ENCODE measurements at places on chromosomes 16 and 17.

GRCh38 chr16:3115003-3115402 is 2.6 kb downstream of the ZNF205 start:
- ATAC-seq: no peak

GRCh38 chr17:2898255-2898926 is 102.2 kb downstream of the RAP1GAP2 start:
- no peak for ATAC-seq

- ATAC-seq: peak; percentile 55
These were observed 32.7 kb downstream of the RHBDL3 start for GRCh38 chr17:32298298-32298697.

- ATAC-seq: no peak
These were observed 82.0 kb downstream of the ENGASE start for GRCh38 chr17:79156463-79157095.

- ATAC-seq: no peak
These were observed 1.9 kb upstream of the SNN start for GRCh38 chr16:11666103-11667055.

GRCh38 chr16:2473999-2474876 is 689 bp upstream of the TBC1D24 start:
- ATAC-seq: peak; percentile 60

- ATAC-seq: no peak
These were observed 9.6 kb downstream of the ZNF213 start for GRCh38 chr16:3144321-3144983.

DNA sequence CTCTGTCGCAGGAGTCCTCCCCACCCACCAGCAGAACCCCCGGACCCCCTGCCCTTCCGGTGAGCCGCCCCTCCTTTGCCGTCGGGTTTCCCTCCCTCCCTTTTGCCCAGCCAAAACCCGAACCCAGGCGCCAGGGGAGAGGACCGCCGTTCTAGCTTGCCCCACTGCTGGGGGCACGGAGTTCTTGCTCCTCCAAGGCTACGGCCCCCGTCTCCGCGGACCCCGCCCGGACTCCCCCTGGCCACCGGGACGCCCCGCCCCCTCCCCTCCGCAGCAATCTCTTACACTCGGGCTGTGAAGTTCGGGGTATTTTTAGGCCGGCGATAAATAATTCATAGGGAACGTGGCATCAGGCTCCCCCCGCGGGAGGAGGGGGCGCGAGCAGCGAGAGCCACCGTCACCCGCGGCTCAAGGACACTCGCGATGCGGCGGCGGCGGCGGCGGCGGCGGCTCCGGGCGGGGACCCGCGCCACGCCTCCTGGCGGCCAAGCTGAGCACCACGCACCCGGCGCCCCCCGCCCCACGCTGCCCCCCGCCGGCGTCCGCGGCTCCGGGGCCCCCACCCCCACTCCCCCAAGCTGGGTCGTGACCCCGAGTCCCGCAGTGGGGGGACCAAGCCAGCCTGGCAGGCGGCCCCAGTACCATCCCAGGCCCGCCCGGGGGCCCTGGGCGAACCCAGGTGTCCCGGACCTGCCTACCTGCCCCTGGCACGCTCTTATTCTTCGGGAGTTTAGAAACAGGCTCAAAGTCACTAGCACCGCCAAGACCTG is at the start of gene GRIN2C:
TSS of gene GRIN2C (minus strand) at position 427 of the 770 bp plus-strand sequence. CDS start 4,793 bp downstream, outside the sequence.
- ATAC-seq: no peak

DNA sequence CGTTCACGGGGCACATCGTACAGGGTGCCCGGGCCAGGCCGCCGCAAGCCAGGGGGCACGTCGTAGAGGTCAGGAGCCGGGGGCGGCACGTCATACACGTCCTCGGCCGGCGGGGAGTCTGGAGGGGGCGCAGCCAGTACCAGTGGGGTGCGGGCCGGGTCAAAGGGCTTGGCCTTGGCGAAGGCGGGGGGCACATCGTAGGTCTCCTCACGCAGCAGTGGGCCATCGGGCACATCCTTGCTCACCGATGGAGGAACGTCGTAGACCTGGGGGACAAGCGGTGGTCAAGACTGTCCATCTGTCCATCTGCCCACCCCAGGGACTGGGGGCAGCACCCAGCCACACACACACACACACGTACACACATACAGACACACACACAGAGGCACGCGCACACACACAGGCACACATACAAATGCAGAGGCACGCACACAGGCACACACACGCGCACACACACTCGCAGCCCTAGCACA is 15.7 kb downstream of the BCAR1 start:
- no peak for ATAC-seq

DNA sequence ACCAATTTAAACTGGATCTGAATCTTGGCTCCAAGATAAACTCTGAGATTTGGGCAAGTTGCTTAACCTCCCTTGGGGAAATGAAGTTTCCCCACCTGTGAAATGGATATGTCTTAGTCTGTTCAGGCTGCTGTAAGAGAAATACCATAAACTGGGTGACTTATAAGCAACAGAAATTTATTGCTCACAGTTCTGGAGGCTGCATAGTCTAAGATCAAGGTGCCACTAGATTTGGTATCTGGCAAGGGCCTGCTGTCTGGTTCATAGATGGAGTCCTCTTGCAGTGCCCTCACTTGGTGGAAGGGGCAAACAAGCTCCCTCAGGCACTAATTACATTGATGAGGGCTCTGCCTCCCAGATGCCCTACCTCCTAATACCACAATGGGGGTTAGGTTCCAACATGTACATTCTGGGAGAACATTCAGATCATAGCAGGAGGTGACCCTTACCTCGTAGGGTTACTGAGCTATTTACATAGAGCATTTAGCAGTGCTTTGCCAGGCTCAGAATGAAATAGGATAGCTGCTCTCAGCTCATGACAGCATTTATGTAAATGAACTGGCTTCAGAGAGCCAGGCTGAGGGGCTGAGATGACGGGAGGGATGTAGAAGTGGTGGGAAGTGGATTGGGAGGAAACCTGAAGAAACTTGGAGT is 83.9 kb downstream of the SPECC1 start:
- no peak for ATAC-seq

GRCh38 chr17:80792373-80792781 is 199.3 kb upstream of the CHMP6 start:
- ATAC-seq: no peak

GRCh38 chr17:70624211-70624610 is 454.9 kb downstream of the KCNJ2 start:
- ATAC-seq: no peak

DNA sequence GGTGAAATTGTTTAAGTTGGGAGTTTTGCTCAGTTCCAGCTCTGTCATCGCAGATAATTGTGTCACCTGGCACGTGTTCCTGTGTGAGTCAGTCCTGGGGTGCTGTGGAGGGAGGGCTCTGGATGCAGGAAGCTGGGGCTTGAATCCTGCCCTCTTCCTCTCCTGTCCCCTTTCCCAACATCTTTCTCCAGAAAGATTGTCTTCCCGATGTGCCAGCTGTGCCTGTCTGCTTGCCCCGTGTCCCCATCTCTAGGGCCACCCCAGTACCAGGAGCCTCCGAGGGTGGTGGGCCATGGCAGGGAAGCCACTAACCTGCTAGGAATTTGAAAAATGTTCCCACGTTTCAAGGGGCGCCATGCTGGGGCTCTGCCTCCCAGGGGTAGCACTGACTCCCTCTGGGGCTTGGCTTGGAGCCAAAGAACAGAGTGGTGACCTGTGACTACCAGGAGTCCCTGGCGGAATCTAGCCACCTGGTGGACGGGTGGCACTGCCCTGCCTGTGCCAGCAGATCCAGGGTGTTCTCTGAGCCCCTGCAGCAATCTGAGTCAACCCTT is 198.1 kb downstream of the ENGASE start:
- no peak for ATAC-seq

GRCh38 chr16:23771027-23771426 is 16.2 kb downstream of the CHP2 start:
- ATAC-seq: no peak

GRCh38 chr16:55021595-55022475 is 91.2 kb downstream of the IRX5 start:
- no peak for ATAC-seq

DNA sequence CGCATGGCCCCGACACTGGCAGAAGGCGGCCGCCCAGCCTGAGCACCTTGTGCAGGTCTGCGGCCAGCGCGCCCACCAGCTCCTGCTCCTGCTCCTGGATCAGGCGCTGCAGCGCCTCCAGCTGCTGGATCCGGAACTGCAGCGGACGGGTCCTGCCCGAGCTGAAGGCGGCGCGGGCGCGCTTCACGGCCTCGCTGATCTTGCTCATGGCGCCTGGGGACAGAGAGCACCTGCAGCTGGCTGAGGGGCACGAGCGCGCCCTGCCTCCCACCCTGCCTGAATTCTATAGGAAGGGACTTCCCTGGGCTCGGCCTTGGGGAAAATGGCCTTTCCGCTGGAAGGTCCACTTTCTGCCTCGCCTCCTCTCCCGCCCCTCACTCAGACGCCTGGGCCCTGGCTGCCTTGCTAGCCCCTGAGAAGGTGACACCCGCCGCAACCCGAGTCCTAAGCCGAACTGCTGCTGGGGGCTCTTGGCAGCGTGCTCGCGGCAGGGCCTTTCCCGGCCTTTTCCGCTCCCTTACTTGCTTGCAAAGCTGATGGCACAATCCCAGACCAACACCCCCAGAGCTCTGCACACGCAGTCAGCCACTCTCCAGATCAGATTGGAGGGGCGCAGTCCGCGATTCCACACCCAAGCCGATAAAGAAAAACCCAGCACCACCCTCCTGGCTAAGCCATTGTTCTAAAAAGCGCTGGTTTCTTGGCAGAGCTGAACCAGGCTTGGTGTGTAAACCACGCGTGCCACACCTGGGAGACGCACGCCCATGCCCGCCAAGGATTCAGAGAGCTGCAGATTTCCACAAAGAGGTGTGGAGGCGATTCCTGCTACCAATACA is 3.0 kb downstream of the ALDH3A1 start:
- ATAC-seq: peak; percentile 92

DNA sequence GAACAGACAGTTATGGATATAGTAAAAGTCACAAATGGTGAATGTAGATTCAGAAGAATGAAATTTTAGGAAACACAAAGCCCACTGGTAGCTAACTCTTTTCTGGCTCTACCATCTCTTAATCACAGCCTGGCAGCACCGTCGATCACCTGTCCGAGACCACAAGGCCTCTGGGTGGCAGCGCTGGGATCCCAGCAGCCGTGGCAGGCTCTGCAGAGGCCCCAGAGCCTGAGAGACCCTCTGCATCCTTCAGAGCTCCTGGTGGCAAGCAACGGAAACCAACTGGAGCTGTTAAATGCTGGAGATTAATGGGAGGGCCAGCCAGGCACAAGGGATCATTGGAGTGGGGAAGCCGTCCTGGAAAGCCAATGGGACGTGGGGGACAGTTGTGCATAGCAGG is 26.3 kb downstream of the LAT start:
- no peak for ATAC-seq

- peak; percentile 61 for ATAC-seq
These were observed 14.8 kb upstream of the MARVELD3 start for GRCh38 chr16:71610936-71611871.

DNA sequence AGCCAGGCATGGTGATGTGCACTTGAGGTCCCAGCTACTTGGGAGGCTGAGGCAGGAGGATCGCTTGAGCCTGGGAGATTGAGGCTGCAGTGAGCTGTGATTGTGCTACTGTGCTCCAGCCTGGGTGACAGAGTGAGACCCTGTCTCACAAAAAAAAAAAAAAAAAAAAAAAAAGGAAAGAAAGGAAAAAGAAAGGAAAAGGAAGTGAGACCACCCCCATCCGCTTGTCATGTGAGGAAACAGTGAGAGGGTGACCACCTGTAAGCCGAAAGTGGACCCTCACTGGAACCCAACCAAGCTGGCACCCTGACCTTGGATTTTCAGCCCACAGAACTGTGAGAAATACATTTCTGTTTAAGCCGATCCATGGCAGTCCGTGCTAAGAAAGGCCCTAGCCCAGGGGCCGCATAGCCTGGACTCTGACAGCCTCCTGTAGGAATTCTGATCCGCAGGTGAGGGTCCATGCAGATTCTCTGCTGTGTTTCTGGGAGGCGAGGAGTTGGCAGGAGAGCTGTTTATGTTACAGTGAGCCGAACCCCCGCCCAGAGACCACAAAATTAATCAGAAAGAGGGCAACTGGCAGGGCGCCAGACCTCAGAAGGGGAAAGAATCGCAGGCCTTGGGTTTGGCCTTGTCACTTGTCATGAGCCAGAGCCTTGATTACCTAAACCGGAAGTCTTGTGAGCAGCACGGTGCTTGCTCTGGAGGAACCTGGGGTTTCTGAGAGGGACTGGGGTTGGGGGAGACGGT is 945 bp downstream of the SGSH start:
- ATAC-seq: peak; percentile 35

- no peak for ATAC-seq
These were observed 698.8 kb upstream of the GOT2 start for GRCh38 chr16:59432896-59433295.

GRCh38 chr16:88337021-88337420 is 45.7 kb upstream of the ZNF469 start:
- ATAC-seq: no peak

DNA sequence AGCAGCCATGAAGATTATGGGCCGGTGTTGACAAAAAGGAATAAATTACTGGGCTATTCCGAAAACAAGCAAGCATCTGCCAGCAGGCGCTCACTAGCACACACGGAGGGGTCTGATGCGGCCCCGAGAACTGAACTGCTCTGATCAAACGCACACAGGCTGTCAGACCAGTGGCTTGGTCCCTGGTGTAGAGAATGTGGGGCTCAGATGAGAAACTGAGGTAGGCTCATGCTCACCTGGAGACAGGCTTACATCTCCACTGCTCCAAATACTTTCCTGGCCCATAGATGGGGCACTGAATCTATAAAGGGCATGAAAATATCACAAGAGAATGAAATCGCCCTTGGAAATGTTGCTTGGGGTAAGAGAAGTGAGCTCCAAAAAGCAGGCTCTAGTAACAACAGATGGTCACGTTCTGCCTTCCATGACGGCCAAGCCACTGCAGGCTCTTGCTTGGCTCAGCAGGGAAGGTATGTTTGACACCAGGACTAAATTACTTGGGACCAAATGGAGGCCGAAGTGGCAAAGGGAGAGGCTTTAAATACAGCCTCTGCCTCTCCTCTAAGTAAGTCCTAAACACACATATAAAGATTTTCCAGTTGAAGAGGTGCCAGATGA is 5.4 kb downstream of the ABR start:
- no peak for ATAC-seq

DNA sequence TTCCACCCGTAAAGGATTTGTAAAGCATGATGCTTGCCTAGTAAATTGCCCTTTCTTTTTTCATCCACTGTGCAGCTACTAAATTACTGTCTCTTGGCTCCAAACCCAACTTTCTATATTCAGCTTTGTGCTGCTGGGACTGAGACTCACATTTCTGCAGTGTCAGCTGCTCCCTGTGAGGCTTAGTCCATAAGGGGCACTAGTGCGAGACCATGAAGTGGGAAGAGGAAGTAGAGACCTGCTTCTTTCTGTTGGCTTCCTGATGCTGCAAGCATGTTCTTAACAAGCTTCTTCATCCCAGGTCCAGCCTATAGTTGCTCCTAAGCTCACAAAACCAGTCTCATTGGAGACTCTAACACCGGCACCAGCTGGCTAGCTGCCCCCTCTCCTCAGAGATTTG is 74.9 kb upstream of the HS3ST2 start:
- no peak for ATAC-seq

GRCh38 chr16:58792188-58792587 is 58.1 kb upstream of the GOT2 start:
- no peak for ATAC-seq
